ENCODE measurements at places on chromosomes 12 and 14.

DNA sequence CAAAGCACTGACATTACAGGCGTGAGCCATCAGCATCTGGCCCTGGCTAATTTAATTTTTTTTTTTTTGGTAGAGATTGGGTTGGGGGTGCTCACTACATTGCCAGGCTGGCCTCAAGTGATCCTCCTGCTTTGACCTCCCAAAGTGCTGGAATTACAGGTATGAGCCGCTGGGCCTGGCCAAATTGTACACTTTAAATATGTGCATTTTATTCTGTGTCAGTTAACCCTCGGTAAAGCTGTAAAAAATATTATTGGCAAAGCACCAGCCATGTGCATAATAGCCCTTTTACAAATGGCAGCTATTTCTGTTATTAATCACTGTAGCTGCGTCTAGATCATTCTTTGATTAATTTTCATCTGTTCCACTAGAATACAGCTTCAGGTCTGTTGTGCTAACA is 12.0 kb downstream of the TMEM119 start:
- no peak for DNase-seq

DNA sequence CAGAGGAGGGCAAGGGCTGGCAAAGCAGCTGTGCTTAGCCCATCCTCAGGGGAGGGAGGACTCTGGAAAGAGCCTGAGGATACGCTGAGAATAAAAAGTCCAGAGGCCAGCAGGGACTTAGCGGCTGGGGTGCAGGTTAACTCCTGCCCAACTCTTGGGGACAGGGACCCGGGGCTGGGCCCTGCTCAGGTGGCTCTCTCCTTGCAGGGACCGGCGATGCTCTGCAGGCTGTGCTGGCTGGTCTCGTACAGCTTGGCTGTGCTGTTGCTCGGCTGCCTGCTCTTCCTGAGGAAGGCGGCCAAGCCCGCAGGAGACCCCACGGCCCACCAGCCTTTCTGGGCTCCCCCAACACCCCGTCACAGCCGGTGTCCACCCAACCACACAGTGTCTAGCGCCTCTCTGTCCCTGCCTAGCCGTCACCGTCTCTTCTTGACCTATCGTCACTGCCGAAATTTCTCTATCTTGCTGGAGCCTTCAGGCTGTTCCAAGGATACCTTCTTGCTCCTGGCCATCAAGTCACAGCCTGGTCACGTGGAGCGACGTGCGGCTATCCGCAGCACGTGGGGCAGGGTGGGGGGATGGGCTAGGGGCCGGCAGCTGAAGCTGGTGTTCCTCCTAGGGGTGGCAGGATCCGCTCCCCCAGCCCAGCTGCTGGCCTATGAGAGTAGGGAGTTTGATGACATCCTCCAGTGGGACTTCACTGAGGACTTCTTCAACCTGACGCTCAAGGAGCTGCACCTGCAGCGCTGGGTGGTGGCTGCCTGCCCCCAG is 2.8 kb downstream of the B3GNT4 start:
- DNase-seq: no peak

- DNase-seq: peak; percentile 39
These were observed 114.2 kb downstream of the DAD1 start for GRCh38 chr14:22474730-22475351.

- no peak for DNase-seq
These were observed 39.3 kb downstream of the PITPNM2 start for GRCh38 chr12:123111498-123112165.

DNA sequence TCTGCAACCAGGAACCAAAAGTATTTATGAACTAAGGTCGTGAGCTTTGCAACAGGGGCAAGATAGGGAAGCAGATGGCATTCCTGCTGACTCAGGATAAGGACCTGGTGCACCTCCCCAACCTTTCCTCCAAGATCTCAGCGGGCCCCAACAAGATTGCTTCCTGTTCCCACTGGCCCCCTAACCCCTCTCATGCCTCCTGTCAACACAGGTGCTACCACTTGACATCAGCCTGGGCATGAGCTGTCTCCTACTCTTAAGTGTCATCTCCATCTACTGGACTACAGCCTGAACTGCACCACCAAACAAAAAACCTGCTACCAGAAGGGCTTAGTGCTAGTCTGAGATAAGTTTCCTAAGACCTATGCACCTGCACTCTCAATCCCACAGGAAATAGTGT is 32.7 kb downstream of the MED6 start:
- DNase-seq: peak; percentile 45

DNA sequence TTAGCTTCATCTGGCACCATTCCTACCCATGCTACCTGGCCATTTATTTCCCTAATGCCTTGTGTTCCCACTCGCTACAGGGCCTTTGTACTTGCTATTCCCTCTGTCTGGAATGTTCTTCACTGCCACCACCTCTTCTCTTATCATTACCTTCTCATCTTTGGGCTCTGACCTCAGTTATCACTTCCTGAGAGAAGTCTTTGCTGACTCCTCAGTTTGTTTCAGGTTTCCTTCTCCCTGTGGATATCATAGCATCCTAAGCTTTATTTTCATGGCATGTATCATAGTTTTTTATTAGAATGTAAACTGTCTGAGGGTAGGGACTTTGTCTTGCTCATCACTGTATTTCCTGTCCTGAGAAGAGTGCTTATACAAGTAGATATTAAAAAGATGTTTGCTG is 29.7 kb downstream of the SPATS2 start:
- no peak for DNase-seq

GRCh38 chr12:77979597-77980250 is 149.0 kb downstream of the NAV3 start:
- no peak for DNase-seq

DNA sequence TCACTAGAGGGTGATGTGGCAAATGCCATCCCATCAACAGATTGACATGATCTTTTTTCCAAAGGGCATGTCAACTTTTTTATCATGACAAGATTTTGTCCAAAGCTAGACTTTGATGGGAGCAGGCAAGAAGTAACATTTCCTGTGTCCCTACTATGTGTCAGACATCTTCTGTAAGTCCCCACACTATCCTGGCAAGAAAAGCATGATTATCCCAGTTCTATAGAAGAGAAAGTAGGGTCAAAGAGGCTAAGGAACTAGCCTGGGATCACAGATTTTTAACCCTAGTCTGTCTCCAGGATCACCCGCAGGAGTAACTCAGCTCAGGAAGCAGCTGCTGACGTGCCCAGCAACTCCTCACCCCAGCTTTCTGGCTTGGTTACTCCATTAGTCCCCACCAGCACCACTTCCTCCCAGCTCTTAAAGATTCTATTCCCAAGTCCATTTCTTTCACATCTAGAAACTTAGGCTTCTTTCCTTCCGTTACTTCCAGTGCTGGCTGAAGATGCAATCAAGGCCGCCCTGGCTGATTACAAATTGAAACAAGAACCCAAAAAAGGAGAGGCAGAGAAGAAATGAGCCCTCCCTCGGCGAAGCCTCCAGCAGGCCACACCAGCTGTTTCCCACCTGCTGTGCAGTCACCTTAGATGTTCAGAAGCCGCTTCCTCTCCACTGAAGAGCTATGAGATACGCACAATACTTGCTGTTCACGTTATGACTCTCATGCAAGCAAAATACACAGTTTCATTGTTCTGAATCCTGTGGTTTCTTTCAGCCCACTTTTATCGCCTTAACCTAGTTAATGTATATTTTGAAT is 6.2 kb downstream of the ISCU start:
- DNase-seq: no peak

DNA sequence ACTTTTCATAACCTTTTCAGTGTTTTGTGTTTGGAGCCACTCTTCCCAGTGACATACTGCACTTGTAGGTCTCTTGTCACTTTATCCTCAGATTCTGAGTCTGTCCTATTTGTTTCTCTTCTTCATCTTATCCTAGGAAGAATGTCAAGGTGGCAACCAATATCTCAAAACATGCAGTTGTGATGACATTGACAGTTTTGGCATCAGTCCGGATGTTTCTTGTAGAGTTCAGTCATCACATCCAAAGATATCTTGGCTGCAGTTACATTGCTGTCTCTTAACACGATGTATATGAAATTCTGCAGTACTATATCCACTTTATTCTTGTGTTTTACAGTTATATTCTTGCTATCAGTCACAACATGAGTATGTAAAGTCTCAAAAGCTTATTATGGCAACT is 6.4 kb downstream of the ADIPOR2 start:
- DNase-seq: no peak

- no peak for DNase-seq
These were observed 40.7 kb upstream of the FUT8 start for GRCh38 chr14:65371784-65372183.

GRCh38 chr12:22539055-22539454 is 5.3 kb downstream of the C2CD5 start:
- DNase-seq: no peak

DNA sequence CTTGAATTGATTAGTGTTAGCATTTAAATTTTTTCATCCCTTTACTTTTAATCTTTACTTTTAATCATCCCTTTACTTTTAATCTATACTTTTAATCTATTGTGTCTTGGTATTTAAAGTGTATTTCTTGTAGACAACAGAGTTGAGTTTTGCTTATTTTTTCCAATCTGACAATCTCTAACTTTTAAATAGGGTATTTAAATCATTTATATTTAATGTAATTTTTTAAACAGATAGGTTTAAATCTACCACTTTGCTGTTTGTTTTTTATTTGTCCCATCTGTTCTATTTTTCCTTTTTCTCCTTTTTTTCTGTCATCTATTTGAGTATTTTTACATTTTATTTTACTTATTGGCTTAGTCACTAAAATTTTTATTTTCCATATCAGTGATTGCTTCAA is 68.3 kb downstream of the TTC7B start:
- DNase-seq: no peak

DNA sequence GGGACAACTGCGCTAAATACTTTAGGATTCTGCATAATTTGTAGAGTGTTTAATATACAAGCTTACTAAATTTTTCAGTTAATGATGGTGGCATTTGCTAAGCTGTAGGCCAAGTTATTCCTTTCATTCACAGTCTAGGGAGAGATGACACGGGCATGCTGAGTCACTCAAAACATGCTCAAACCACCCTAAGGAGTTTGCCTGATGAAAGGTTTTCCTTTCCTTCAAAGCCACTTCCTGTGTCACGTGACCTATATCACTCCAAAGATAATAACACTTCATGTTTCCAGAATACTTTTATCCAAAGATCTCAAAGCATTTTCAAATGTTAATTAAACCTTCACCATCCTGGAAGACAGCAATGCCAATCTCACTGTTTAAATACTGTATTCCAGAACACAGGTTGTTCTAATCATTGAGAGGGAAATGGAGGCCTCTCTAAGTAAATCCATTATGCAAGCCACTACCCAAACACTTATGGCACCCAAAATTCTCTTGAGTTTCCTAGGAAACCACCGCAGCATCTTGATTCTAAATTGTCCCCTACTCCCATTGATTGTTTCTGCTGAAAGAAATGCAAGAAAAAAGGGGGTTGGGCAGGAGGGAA is 207.0 kb upstream of the CDKN3 start:
- peak; percentile 60 for DNase-seq

DNA sequence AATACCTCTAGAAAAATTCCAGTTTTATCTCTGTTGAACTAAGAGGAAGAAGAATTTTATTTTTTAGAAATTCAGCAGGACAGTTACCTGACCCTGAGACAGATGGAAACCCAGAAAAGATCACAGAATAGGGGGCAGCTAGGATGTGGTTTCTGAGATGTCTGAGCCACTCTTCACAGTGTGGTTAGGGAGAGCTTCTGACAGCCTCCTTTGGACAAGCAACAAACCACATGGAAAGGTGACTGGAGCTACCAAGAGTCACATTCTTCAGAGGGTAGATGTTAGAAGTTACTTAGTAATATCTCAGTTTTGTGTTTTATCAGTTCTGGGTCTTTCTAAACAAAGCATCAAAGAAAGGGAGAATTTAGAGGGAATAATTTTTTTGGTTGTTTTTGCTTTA is 117.3 kb upstream of the NAP1L1 start:
- peak; percentile 20 for DNase-seq

DNA sequence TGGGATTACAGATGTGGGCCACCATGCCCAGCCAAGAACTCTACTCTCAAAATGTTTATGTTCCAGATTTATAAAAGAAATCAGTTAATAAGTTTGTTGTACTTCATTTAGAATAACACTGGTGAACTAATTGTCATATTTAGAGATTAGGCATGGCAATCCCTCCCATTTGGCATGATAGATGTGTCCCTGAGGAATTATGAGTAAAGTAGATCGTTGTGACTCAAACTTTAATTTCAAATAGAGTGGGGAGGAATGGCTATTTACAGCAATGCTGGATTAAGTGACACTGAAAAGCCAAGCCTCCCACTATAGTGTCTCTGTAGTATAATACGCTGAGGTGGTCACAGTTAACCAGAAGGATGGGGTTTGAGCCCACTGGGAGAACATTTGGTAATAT is 39.3 kb upstream of the RTRAF start:
- DNase-seq: peak; percentile 12

GRCh38 chr14:104856157-104856868 is 8.8 kb upstream of the CEP170B start:
- DNase-seq: peak; percentile 6

- DNase-seq: peak; percentile 54
These were observed 966 bp downstream of the BICD1 start for GRCh38 chr12:32107359-32108267.

DNA sequence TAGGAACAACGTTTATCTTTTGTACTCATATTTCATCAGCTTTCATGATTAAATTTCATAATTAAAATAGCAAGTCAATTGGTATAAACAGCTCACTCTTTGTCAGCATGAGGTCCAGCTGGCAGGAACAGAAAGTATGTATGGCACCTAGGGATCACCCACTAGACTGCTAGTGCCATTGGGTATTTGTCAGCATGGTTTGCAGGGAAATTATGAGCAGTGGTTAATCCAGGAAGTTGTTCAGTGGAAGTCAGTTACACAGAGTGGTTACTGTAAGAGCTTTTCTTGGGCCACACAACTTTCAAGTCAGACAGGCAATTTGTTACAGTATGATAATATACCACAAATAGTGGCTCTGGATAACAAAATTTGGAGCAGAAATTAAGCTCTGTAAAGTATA is 340.3 kb upstream of the RGS6 start:
- DNase-seq: peak; percentile 70

GRCh38 chr12:93094988-93095737 is 166.1 kb upstream of the EEA1 start:
- DNase-seq: no peak

GRCh38 chr12:1103632-1104031 is 112.6 kb downstream of the ERC1 start:
- DNase-seq: no peak

GRCh38 chr12:9243999-9244649 is 35.9 kb upstream of the PZP start:
- no peak for DNase-seq

All from AG20443 (cell line).